ENCODE measurements at places on chromosomes 4 and X.

DNA sequence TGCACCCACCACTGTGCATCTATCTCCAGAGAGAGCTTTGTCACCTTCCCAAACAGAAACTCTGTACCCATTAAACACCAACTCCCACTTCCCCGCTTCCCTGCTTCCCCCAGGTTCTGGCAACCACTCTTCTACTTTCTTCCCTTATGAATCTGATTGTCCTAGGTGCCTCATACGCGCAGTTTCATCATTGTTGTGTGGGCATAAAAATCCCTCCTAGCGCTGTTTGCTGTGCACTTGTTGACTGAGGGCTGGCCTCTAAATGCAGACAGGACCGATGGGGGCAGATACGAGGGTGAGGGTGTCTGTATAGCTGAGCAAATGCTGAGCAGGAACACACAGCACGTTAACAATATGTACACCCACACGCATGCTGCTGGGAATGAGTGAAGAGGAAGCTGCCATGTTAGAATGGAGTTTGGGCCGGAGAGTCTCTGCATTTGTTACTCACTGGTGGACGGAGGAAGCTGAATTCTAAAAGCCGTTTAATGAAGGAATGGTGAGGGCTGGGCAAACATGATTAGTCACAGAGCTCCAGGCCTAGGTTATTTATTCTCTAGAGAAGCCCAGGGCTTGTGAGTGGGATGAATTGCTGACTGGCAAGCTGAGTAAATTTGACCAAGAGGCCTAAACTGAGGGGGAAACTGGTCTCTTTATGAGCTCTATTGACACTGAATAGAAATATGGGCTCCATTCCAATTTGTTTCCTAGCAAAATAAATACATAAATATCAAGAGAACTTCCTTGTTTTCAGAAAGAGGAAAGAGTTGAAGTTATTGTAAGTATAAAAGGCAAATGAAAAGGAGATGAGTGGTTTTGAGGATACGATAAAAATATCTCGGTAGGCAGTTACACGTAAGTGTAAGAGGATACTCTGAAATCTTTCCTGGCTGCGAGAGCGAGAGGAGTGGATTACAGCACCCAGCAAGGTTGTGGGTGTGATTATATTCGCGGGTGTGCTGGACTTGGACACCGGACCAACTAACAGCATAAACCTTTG, 95.9 kb upstream of the RPS6KA3 start:
- DNase-seq: no peak

DNA sequence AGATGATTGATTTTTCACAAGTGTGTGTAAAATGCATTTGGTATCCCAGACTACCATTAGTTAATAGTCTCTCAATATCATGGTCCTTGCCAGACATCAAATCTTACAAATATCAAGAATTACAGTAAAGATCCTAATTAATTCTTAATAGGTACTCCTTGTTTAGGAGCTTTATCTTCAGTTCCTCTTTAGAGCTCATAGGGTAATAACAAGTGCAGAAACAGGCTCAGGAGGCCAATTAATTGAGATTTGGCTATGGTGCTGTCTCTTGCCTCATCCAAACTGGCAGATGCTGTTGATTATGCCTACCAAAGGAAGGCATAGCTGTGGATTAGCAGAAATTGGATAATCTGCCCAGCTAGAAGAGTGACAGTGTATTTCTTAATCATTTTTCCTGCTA, 6.9 kb downstream of the MTMR1 start:
- no peak for DNase-seq

GRCh38 chr4:173367946-173368345, 2.8 kb upstream of the SAP30 start:
- no peak for DNase-seq

GRCh38 chr4:71380788-71381187, 42.0 kb downstream of the SLC4A4 start:
- DNase-seq: no peak

GRCh38 chrX:44157283-44157682, 184.1 kb upstream of the NDP start:
- DNase-seq: no peak

Measured in stimulated activated CD8-positive, alpha-beta memory T cell treated with anti-CD3 and anti-CD28 coated beads, Interleukin-15, amount 100 ng/mL, for 4 hours (primary cell).